Cardiac atrium fibroblast (primary cell): ENCODE measurements at places on chromosomes 13 and 19. TPM values are rescaled to one million over a fixed set of nuclear protein-coding genes. Genes with fewer than 3 reads are reported as not detected.

Gene PPP2R1A
- total RNA-seq: 212 and 214 TPM in 2 replicates

Gene LSM7
- total RNA-seq: 120 and 145 TPM in 2 replicates

Gene MCF2L
- total RNA-seq: 5.2 and 5.8 TPM in 2 replicates

Gene IL27RA
- 1.1 TPM in 2 replicates for total RNA-seq

Gene ADGRE2
- total RNA-seq: 0.32 and 1.4 TPM in 2 replicates
